ENCODE measurements at places on chromosomes 6 and 20.

DNA sequence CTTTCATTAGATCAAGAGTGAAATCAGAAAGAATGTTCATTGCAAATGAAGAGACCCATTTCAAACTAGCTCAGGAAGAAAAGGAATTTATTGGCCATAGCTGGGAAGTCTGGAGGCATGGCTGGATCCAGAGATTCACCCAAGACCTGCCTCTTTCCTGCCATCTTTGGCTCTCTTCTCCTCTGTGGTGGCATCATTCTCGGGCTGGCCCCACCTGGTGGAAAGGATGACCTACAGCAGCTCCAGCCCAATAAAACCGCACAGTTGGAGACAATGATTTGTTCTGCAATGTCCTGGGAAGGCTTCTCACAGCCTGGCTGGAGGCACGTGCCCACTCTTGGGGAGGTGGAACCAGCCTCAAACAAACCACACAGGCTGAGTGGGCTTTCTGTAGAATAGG lies 18.1 kb upstream of the FERMT1 start:
- peak; percentile 32 for DNase-seq

GRCh38 chr6:142781129-142781528 lies 163.8 kb downstream of the HIVEP2 start:
- no peak for DNase-seq

DNA sequence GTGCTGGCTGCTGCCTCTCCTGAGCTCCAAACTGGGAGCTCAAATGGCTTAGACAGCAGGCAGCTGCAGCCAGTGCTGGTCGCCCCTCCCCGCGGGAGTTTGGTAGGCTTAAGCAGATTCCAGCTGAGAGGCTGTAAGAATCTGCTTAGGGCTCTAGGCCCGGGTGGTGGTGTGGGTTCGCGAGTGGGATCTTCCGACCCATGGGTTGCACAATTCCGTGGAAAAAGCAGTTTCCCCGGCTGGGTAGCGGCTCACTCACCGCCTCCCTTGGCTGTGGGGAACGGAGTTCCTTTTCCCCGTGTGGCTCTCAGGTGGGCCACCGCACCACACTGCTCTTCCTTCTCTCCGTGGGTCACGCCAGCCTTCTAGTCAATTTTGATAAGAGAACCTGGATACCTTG lies 232.5 kb downstream of the PKHD1 start:
- DNase-seq: no peak

DNA sequence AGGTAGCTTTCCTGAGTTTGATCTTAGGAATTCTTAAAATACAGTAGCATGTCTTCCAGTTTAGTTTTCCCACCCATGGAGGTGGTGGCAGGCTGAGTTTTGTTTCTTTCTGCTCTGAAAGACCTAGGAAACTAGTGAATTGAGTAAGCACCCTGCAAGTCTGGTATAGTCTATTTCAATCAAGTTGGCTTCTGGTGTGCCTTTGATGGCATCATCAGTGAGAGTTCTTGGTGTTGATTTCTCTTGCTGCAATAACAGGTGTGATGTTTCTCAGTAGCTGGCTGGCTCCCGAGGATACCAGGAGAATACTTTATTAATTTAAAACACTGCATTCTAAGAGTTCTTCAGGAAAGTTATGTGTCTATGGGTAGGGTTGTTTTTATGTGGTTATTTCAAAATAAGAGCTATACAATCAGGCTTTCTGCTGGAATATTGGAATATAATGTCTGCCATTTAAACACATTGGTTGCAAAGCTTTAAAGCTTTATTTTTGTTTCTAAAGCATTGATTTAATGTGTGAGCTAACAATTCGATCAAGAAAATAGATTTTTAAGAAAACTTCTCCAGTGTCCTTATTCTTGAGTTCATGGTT lies 19.0 kb downstream of the VAPB start:
- no peak for DNase-seq

DNA sequence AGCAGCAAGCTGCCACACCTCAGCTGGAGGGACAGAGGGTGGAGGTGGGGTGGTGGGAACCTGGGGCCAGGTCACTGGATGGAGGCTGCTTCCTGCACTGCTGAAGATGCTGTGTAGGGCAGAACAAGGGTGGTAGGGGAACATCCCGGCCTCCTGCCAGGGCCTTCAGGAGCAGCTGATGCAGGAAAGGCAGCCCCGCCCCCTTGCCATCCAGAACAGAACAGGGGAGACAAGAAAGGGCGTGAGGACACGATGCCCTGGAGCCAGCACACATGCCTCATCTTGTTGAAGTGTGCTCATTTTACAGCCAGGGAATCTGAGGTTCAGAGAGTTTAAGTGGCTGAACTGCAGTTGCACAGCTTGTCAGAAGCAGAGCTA lies 43.1 kb upstream of the PHACTR3 start:
- DNase-seq: no peak

- DNase-seq: no peak
Measured at GRCh38 chr6:112384511-112384910, 37.4 kb downstream of the RFPL4B start.

GRCh38 chr6:47653706-47654105 lies 44.7 kb upstream of the ADGRF4 start:
- no peak for DNase-seq

DNA sequence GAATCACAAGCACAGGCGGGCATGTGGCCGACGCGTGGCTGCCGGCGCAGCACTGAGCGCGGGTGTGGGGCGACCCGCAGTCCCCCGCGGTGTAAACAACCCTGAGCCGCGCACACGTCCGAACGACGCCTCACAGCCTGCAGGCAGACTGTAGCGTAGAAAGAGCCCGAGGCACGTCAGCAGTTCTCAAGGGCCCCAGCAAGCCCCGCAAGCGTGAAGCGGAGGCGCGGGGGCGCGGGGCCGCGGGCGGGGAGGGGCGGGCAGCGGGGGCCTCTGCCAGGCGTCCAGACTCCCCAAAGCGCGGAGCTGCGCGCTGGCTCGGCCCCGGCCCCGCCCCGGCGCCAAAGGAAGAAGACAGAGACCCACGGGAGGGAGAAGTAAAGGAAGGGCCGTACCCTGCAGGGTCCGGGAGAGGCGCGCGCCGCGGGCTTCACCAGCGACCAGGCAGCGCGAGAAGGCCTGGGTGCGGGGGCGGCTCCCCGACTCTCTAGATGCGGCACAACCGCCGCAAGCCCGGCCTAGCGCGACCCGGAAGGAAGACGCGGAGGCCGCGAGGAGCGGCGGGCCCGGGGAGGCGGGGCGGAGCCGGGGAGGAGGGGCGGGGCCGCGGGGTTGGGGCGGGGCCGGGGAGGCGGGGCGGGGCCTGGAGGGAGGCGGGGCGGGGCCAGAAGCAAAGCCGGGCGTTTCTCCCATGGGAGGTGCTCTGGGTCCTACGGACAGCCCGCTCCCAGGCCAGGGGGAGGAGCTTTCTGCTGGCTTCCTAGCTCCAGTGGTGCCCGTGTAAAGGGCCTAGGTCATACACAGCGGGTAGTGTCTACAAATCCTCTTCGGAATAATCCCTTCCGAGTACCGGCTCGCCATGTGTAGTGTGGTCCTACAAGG lies at the start of gene FBXL4:
Gene FBXL4 (minus strand): TSS at position 536 of the 882 bp plus-strand sequence. CDS start 20,958 bp downstream, outside the sequence.
- DNase-seq: peak; percentile 85

DNA sequence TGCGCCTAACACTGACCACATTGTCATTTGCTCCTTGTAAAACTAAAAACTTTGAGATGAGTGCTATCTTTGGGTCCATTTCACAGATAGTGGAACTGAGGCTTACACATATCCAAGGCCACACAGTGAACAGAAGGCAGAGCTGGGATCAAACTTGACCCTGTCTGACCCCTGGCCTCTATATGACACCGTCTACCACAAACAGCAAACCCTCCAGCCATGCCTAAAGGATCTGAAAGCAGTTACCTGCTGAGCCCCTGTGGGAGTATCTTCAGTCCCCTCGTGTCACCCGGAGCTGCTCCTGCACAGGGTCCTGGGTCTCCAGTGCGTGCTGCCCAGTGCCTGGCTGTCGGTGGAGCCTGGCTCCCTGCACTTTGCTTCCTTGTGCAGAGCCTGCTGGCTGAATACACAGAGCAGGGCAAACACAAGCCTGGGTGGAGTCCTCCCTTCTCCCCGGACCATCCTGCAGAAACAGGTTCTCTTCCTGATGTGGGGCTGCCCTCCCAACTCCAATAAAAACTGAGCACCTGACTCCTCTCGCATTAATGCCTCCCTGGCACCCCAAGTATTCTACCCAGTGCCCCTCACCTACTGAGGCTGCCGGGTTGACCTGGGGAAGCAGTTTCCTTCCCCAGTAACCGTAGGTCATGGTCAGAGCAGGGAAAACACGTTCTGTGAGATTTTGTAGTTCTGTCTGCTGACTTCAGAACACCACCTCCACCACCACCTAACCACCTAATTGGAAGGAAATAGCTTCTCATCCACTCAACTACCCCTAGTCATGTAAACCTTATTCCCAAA lies at the start of gene BCAS1:
Gene BCAS1 (minus strand): TSS at position 408 of the 801 bp plus-strand sequence. CDS start 11,876 bp downstream, outside the sequence.
- DNase-seq: no peak

- no peak for DNase-seq
Measured at GRCh38 chr6:57324538-57324937, 7.1 kb downstream of the PRIM2 start.

DNA sequence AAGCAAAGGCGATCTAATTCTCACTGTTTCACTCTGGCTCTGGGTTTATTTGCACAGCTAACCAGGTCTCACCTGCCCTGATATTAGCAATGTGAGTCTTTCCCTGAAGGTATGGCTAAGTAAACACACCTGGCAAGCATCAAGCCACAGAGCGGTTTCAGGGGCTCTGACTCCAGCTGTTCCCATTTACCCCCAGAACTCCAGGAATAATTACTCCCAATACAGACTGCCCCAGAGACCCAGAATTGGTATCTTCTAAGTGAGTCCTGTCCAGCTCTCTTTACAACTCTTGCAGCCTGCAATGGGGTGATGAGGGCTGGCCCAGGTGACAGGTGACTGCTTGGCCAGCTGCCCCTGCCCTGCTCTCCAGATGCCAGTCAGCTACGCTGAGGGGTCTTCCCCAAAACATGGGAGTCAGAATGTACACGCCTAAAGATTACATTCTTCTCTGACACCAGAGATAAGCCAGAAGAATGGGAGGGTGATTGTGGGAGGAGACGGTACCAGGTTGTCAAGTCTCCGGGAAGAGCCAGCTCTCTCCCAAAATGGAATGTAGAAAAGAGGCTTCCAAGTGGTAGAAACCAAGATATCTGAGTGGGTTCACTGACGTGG lies 4.9 kb upstream of the LRRN4 start:
- no peak for DNase-seq

- no peak for DNase-seq
Measured at GRCh38 chr20:13024596-13024995, 15.8 kb downstream of the SPTLC3 start.

- DNase-seq: no peak
Measured at GRCh38 chr6:129981598-129981997, 36.8 kb upstream of the L3MBTL3 start.

- no peak for DNase-seq
Measured at GRCh38 chr6:134061440-134061839, 9.0 kb upstream of the SLC2A12 start.

- no peak for DNase-seq
Measured at GRCh38 chr6:154661768-154662167, 71.4 kb upstream of the SCAF8 start.

DNA sequence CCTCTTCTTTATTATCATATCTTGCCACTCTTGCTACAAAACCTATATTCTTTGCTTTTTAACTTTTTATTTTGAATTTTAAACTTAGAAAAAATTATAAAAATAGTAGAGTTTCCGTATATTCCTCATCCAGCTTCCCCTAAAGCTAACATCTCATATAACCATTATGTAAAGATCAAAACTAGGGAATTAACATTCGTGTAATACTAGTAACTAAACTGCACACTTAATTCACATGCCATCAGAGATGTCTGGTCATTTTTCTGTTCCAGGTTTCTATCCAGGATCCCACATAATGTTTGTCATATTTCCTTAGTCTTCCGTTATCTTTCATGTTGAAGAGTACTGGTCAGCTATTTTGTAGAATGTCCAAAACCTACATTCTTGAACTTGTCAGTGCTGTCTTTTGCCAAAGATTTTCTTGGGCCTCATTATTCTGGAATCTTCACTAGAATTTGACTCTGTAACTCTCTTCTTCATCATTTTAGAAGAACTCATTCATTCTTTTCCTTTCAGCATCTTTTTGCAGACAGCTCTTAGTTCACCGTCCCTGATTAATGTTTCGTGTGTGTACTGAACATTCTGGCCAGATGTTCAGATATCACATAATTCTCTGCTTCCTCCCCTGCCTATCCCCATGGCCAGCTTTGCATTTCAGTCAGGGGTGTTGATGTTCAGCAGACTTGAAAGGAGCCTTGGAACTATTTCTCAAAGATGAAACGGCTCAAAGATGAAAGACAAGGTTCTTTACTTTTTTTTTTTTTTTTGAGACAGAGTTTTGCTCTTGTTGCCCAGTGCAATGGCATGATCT lies 9.4 kb downstream of the CTNNBL1 start:
- no peak for DNase-seq

DNA sequence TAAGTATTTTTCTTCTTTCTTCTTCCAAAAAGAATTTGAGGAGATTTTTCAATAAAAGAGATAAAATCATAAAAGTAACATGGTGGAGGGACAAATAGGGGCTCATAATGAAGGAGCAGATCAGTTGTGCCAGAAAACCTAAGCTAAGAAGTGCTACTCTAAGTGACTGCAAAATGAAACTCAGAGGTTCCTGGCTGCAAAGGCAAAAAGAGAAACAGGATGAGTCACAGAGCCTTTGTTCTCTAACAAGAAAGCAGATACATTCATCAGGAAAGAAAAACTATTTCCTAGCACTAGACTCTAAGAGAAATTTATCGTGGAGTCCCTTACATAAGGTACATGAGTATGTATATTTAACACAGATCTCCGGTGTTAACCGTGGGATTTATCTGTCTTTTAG lies 49.8 kb downstream of the TSHZ2 start:
- no peak for DNase-seq

DNA sequence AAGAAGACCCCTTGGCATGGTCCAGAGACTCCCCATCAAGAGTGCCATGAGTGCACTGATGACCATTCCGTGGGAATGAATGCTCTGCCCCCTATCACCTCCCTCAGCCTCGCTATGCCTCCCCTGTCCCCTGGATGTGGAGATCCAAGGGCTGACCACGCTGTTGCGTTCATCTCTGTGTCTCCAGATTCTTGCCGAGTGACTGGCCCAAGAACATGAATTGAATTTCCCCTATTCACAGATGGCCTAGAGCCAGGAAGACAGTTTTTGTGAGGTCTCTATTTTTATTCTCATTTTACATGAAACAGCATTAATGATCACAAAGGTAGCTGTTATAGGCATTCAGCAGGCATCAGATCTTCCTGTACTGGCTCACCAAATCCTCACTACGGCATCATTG lies 33.6 kb downstream of the MAFB start:
- DNase-seq: no peak

- DNase-seq: peak; percentile 53
Measured at GRCh38 chr20:62141397-62142251, 1.6 kb downstream of the PSMA7 start.

- no peak for DNase-seq
Measured at GRCh38 chr20:24199501-24199900, 210.9 kb upstream of the GGTLC1 start.

DNA sequence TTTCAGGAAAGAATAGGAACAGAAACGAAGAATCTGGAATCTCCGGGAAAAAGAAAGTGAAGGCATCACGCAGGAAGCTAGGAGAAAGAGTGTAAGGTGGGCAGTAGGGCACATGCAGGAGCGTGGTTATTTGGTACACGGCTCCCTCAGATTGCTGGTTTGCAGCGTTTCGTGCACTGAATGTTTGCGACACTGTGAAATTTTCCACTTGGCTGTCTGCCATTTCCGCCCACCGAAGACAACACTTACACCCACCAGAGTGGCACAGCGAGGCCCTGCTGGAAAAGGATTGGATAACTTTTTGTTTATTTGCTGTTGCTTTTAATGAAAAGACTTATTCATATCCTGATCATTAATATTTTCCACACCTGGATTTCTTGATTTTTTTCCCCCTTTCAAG lies 248.3 kb downstream of the GMPR start:
- DNase-seq: peak; percentile 72

GRCh38 chr6:150186129-150186898 lies 43.5 kb downstream of the PPP1R14C start:
- DNase-seq: no peak

- DNase-seq: no peak
Measured at GRCh38 chr6:75430631-75431325, 62.8 kb downstream of the FILIP1 start.

Measured in stimulated activated CD8-positive, alpha-beta memory T cell treated with anti-CD3 and anti-CD28 coated beads, Interleukin-4, amount 100 ng/mL, for 48 hours (primary cell).